ENCODE measurements at places on chromosomes 11 and 22.

DNA sequence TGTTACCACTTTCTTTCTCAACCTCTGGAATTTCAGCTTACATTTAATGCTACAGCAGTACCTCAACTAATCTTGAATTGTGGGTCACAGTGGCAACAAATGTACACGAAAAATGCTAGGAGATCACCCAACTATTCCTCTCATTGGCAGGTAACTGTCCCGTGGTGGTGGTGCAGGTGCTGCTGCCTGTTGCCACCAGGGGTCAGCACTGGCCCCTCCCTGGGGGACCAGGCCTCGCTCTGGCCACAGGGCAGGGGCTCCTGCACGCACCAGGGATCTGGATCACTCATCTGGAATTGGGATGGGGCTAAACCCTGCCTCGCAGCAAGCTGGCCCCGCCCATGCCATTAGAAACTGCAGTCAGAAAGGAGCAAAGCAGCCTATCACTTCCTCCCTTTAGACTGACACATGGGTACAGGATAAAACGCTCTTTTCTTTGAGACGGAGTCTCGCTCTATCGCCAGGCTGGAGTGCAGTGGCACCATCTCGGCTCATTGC is 6.9 kb upstream of the POLDIP3 start:
- DNase-seq: no peak

GRCh38 chr22:27825174-27825573 is 23.6 kb upstream of the MN1 start:
- no peak for DNase-seq

- DNase-seq: no peak
Measured at GRCh38 chr22:44130076-44130711, 50.5 kb upstream of the PARVG start.

- no peak for DNase-seq
Measured at GRCh38 chr11:129287920-129288319, 87.7 kb upstream of the BARX2 start.

- peak; percentile 96 for DNase-seq
Measured at GRCh38 chr11:61429691-61430582, at the start of the genes CPSF7 and SDHAF2. TSS of gene CPSF7 (minus strand) at chr11:61429975. CDS start at chr11:61429235, 740 bp downstream. TSS of gene SDHAF2 (plus strand) at chr11:61430124. CDS start at chr11:61430147, 23 bp downstream.

DNA sequence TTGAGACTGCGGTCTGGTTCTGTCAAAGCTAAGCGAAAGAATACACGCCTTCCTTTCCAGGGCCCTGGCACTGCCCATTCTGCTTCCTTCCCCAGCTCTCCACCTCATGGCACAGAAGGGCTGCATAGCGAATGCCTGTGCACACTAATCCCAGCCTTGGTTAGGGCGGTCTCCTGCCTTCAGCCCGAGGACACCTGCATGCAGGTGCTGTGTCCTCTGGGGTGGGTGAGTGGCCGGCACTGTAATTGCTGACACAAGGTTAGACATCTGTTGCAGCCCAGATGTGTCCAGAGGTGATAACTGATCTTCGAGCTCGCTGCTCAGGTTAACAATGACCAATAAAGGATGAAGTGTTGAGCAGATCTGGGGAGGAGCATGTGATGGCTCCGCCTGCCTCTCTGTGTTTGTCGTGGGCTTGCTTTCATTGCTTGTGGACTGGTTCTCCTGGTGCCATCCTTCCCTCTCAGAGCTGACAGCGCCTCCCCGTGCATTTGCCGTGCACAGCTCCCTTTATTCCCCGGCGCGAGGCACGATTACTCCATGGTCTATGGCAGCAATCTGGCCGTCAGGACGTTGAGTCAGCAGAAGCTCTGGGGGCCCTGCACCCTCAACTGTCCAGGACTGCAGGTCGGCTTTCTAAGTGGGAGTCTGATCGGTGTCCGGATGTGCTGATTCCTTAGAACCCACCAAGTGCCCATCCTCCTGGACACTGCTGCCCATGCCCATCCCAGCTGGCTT is 1088.2 kb downstream of the BRD1 start:
- no peak for DNase-seq

Data from amygdala (tissue), 56 donors.